GM18507 (cell line): ENCODE measurements at places on chromosomes 16 and 17.

- no peak for DNase-seq
These were observed 40.8 kb downstream of the ZFPM1 start for GRCh38 chr16:88493879-88494278.

DNA sequence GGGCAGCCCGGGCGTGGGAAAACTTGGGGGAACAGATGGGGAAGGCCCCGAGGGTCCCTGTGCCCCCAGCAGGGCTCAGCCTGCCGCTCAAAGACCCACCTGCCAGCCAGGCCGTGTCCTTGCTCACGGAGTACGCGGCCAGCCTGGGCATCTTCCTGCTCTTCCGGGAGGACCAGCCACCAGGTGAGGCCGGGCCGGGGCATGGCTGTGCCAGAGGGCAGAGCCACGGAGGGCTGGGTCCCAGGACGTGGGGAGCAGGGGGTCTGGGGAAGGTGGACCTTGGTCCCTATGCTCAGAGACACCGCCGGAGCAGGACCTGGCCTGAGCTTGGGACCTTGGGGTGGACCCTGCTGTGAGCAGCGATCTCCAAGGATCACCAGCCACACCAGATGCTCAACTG, 509 bp downstream of the ADAD2 start:
- DNase-seq = no peak

DNA sequence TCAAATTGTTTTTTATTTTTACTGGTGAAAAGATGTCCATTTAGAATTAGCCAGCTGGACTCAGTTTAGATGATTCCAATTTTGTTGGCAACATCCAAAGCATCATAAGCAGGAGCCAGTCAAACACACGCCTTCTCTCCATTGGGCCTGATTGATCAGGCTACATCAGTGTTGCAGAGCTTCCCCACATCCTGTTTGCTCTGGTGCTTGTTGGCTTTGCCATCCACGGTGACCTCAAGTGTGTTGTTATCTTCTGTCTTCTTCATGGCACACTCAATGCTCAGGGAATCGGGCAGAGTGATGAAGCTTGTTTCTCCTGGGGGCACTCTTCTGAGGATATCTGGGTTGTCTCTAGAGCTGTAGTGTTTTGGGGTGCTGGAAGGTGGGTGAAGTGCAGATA, 6.3 kb upstream of the NETO2 start:
- DNase-seq = no peak

DNA sequence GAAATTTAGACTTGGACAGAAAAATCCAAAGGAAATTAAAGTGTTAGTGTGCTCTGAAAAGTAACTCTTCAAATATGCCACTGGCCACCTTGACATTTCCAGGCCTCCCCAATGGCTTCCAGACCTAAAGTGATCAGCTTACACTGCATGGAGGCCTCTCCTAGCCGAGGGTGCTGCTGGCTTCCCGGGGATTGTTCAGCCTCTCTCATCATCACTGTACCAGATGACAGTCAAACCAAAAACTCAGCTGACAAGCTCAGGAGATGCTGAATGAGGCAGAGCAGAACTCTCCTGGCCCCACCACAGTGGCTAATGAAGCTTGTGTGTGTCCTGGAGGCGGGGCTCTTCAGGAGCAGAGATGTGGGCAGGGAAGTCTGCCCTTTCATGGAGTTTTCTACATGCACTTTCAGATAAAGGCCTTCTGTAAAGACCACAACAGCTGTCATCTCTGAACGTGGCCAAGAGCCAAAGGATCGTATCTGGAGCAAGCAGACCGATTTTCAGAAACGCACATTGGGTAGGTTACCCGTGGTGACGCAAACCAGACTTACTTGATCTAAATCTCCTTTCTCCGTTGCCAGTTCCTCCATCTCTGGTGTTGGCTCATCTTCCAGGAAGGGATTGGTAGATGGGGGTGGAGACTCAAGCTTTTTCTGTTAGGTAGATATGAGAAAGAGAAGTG, 113.3 kb downstream of the VPS53 start:
- no peak for DNase-seq

DNA sequence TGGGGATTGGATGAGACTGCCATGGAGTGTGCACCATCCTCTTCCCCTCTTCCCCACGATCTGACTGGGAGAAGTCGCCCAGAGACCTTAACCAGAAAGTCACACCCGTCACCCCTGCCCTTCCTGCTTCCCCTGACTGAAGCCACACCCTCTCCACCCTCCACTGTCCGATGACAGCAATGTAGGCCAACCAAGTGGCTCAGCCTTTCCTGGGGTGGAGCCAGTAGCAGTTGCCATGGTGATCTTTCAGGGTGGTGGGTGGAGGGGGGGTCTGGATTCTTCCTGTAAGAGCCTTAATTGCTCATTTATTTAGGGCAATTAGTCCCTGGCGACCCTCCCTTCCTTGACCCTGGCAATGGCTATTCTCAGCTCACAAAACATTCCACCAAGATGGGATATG, 37.5 kb upstream of the PHB1 start:
- no peak for DNase-seq

DNA sequence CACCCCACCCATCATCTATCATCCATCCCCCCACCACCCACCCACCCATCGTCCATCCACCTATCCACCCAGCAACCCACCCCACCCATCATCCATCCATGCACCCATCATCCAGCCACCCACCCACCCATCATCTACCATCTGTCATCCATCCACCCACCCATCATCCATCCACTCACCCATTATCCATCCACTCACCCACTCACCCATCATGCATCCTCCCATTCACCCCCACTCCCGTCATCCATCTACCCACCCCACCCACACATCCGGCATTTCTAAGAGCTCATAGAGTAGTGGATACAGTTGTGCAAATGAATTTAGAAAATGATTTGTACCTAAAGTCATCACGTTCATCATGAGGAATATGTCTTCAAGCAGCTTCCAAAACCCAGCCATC, 405.1 kb downstream of the SNX29 start:
- DNase-seq = no peak

GRCh38 chr16:30562021-30562420, 3.8 kb upstream of the ZNF764 start:
- no peak for DNase-seq

DNA sequence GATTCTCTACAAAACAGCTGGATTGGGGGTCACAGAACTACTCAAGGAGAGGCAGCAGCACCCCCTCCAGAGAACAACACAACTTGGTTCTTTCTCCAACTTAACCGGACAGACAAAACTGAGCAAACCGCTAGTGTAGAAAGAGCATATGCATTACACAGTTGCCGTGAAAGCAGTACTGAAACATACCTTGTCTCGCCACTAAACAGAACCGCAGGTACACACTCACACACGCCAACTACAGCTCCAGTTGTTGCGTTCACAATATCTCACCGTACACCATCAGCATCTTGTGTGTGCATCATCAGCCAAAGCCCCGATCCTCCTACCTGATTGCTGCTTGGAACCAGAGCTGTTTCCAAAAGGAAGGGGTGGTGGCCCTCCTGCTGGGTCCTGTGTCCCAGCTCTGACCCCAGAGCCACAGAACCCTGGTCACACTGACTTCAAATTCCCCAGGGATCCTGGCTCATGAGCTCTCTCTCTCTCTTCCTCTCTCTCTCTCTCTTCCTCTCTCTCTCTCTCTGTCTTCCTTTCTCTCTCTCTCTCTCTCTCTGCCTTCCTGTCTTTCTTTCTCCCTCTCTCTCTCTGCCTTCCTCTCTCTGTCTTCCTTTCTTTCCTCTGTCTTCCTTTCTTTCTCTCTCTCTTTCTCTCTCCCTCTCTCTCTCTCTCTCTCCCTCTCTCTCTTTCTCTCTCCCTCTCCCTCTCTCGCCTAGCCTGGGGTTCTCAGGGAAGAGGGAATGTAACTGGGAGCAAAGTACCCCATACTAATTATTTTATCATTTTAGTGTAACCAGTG, 8.4 kb downstream of the PIMREG start:
- no peak for DNase-seq

- DNase-seq = no peak
These were observed 5.4 kb upstream of the CYLD start for GRCh38 chr16:50736448-50736847.

GRCh38 chr16:11585460-11586377, 1.0 kb downstream of the LITAF start:
- no peak for DNase-seq

DNA sequence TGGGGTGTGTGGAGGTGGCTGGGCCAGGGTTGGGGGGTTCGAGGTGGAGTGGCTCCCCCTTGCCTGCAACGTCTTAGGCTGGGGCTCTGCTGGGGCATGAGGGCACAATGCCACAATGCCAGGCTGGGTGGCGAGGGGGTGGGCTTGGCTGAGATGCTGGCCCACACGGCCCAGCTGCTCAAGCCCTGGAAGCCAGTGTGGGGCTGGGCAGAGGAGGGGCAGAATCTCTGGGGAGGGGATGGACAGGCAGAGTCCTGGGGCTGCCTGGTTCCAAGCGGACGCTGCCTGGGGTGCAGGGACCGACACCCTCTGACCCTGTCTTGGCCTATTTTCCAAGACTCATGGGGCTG, 37.5 kb upstream of the SSTR5 start:
- DNase-seq = no peak

DNA sequence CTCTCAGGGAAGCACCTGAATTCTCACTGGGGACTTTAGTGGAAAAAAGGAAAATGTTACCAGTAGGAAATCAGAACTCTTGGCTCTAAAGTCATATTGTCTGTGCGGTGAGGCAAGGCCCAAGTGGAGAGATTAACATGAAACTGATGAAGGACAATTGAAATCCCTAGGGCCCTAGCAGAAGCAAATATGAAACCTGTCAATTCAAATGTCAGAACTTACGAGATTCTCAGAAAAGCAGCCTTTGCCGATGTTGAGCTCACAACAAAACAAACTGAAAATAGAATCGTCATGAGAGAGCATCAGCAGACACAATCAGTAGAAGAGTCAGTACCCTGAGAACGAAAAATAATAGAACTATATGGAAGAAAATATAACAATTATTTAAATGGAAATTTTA, 108.8 kb downstream of the ELAC2 start:
- no peak for DNase-seq

DNA sequence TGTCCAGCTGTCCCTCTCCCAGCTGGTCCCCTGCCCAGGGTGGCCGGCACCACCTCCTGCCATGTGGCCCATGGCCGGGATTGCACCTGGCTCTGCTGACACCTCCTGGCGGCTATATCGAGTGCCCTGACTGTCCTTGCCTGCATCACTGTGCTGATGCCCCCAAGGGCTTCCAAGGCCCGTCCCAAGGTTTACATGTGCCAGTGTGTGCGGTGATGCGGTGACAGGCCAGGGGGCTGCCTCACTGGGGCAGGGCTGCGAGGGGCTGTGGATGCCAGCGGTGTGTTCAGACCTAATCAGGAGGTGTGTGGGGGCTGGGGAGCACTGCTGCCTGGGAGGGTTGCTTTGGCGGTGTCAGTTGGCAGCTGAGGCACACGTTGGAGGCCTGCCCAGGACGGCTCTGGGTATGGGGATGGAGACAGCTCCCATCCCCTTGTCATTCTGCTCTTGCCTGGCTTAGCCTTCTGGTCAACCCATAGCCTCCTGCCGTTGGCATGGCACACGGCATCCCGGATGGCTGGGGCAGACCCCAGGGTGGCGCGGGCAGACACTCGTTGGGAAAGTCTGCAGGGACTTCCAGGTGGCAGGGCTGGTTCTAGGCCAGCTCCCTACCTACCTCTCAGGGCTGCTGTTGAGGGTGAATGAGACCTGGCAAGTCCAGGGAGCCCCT, 5.5 kb downstream of the MAP2K3 start:
- no peak for DNase-seq

- DNase-seq = no peak
These were observed 300.1 kb downstream of the FOXL1 start for GRCh38 chr16:86878236-86879080.

GRCh38 chr17:76019833-76020467, 7.2 kb downstream of the EVPL start:
- DNase-seq = no peak

DNA sequence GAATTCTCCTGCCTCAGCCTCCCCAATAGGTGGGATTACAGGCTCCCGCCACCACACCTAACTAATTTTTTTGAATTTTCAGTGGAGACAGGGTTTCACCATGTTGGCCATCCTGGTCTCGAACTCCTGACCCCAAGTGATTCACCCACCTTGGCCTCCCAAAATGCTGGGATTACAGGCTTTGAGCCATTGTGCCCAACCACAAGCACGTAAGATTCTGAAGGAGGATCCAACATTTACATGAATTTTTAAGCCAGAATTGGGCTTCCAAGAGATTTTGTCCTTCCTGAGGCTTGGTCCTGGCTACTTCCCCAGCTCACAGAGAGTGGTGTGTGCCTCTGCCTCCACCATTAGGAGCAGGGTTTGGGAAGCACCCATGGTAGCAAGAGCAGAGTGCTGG, 11.1 kb downstream of the G6PC3 start:
- DNase-seq = no peak

GRCh38 chr16:25419681-25420080, 162.0 kb upstream of the ZKSCAN2 start:
- DNase-seq = no peak

- no peak for DNase-seq
These were observed 19.5 kb downstream of the GRIN2C start for GRCh38 chr17:74839990-74840852.

DNA sequence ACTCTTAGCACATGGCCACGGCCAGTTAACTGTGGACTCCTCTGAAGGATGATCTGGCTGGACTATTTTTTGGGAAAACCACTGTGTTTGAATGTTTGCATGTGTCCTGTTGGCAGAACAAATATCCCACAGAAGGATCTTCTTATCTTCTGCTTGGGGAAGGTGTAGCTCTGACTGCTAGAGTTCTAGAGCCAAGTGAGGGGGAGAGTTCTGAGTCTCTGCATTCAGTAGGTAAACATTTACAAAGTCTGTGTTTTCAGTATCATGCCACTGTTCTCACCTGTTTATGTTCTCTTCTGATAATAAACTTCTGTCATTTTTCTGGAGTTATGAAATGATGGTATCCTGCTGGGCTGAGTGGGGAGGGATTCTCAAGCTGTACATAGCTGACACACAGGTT, 241.1 kb downstream of the WWOX start:
- DNase-seq = no peak

GRCh38 chr16:54597222-54597621, 310.6 kb upstream of the IRX3 start:
- DNase-seq = no peak

DNA sequence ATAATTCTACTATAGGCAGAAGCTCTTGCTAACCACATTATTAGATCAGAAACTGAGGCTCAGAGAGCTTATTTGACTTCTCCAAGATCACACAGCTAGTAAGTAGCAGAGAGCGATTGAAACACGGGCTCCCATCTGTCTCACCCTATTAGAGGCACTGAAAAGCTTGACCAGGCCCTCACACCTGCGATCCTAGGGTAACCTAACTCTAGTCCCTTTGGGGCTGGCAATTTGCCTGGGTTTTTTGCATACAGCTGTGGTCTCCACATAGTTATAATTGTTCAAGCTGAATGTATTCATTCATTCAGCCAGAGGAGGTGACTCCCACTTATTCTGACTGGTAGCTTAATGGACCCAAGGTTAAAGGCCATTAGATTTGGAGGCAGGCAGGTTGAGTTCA, 121.2 kb downstream of the ANKFN1 start:
- DNase-seq = no peak

- DNase-seq = no peak
These were observed 232.7 kb upstream of the CDH5 start for GRCh38 chr16:66133643-66134338.

- DNase-seq = no peak
These were observed 27.0 kb downstream of the RNF135 start for GRCh38 chr17:30997842-30998241.

GRCh38 chr17:30519166-30519565, 42.0 kb downstream of the GOSR1 start:
- DNase-seq = no peak

- DNase-seq = no peak
These were observed 116.5 kb downstream of the SOCS1 start for GRCh38 chr16:11139326-11140097.

GRCh38 chr17:74521701-74522201, 9.5 kb downstream of the CD300LB start:
- DNase-seq = no peak
